Activated T-helper 1 cell treated with anti-CD3 and anti-CD28 coated beads, Interleukin-12 subunit alpha, Interleukin-12 subunit beta, Interleukin-2, Interleukin-4 antibody, amounts not matched to agents 30 ng/mL and 10 ng/mL and 1 ng/mL, durations not matched to agents 14 hours and 24 hours and 36 hours (primary cell): ENCODE measurements at places on chromosomes 3 and 15.

DNA sequence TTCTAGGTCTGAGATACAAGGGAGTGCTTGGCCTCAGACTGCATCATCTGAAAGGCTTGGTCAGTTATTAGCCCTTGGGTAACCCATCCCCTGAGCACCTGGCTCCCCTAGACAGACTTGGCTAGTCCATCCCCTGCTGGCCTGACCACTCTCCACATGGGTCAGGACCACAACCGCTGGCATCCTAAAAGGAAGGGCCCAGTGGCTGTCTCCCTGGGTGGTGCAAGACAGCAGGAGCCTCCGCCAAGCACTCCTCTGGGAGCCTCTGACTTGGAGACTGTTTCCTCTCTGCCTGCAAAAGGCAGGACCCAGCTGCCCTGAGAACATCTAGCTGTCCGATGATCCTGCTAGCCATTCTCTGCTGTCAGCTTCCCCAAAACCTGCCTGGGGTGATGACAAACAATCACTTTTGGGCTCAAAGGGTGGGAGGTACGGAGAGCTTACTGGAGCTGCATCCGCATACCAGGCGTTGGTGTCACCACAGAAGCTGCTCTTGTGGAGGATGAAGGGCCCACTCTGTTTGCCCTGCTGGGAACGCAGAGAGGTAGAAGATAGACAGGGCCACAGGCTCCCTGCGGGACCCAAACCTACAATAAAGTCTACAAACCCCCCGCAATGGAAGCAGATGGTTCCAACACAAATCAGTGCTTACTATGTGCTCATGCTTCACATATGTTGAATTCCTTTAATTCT lies 108.0 kb upstream of the PRR20G start:
- DNase-seq, result no peak

- no peak for DNase-seq
Measured at GRCh38 chr3:25883492-25883891, 93.6 kb downstream of the OXSM start.

DNA sequence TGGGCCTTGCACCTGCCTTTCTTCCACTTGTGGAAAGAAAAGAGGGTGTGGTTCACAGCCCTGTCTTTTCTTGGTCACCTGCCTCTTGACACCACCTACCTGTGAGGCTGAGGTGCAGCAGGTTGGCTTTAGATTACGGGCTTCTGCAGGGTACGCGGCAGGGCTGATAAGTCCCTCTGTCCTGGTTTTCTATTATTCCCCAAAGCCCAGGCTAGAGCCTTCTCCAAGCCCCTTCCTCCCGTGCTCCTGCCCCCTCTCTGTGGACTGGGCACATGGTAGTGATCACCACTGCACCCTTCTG lies 44.8 kb upstream of the HACD2 start:
- DNase-seq, result no peak

DNA sequence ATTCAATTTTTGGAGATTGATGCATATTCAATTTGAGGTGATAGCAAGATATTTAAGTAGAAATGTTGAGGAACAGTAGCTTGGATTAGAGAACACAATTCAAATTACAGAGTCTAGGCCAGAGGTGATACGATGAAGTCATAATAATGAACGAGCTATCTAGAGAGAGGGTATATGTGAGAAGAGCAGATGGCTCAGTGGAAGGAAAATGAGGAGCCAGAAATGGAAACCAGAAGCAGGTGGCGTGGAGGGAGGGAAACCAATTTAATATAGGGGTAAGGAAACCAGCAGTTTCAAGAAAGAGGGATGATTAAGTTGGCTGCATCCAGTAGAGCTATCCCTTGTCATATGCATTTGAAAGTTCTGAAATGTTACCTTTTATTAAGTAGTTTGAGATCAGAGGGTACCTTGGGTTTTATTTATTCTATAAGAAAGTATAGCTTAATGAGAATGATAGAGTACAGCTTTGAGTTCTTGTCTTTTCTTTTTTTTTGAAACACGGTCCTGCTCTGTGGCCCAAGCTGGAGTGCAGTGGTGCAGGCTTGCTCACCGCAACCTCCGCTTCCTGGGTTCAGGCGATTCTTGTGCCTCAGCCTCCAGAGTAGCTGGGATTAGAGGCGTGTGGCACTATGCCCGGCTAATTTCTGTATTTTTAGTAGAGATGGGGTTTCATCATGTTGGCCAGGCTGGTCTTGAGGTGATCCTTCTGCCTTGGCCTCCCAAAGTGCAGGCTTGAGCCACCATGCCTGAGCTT lies 22.1 kb downstream of the NCK1 start:
- DNase-seq, result no peak

DNA sequence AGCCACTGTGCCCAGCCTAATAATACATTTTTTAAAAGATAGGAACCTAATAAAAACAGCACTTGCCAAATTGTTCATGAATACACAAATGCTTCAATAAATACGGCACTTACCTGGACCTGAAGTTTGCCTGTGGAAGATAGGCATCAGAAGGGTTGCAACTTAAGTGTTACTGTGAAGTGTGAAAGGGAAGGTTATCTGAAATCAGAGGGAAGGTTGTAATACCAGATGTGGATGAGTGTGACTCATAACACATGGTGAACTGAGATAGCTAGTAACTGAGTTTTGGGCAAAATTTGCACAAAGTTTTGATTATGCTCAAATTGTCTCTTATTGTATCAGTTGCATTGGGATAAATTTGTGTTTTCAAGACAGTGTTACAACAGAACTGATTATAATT lies 68.0 kb downstream of the ATP11B start:
- DNase-seq, result no peak

GRCh38 chr3:1139071-1139470 lies 46.2 kb downstream of the CNTN6 start:
- DNase-seq, result no peak

DNA sequence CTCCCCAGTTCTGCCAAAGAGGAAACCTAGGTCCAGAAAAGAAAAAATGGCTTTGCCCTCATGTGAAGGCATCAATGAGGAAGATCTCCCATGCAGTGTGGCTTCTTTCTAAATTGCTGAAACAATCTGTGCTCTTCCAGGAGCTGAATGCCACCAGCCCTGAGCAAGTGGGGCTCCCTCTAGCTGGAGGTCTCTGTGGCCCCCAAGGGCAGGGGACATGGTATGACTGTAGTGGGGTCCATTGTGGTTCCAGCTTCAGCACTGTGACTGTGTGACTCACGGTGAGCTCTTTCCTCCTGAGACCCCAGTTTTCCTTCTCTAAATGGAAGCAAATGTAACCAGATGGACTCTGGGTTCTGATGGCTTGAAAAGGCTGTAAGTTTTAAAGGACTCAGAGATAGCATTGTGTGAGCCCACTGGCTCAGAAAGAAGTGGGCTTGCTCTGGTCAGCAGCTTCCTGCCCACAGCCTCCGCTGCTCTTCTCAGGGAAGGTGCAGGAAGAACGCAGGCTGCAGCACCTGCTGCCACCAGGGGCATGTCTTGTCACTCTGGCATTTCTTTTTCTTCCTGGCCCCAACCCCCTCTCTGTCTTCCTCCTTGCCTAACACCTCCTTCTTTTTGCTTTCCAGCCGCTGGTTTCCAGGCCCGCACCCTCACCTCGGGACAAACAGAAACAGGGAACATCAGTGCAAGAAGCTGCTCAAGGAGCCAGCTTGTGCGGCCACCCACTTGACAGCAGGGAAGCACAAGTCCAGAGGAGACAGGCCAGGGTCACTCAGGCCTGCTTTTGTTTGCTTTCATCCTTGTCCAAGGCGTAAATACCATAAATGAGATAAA lies 5.8 kb upstream of the CXCR6 start:
- DNase-seq, result no peak

GRCh38 chr15:85708402-85708941 lies 86.3 kb downstream of the KLHL25 start:
- DNase-seq, result no peak

GRCh38 chr3:111434941-111435622 lies 106.9 kb upstream of the CD96 start:
- no peak for DNase-seq

DNA sequence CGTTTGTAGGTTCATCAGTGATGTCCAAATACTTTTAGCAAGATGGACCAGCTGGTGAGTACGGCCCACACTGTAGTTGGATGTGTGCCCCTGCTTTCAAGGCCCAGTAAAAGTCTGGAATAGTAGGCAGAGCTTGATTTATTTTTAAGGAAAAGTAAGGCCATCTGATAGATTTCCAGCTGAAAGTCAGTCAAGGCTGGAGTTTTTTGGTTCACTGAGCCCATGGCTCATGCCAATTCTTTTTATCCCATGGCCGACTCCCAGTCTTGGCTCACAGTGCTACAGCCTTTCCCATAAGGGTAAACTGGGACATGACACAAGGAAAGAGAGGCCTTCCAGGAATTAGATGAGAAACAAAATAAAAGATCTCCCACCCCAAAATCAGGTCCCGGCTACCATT lies 13.5 kb downstream of the CCDC80 start:
- DNase-seq, result no peak

DNA sequence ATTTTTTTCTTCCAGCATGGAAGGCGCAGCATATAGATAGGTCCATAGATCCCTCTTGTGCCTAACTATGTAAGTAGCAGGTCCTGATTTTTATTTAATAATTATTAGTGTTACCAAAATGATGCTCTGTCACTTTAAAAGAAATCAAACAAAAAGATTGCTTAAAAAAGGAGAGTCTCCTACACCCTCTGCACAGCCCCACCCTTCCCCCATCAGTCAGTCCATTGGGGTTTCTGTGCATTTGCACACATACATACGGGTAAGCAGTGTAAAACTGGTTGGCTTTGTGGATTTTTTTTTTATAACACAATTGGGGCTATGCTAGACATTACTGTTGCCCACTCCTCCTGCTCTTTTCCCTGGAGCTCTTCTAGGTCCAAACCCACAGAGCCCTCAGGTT lies 7.0 kb upstream of the RPP14 start:
- no peak for DNase-seq

GRCh38 chr3:170010498-170010897 lies 27.3 kb upstream of the GPR160 start:
- no peak for DNase-seq

DNA sequence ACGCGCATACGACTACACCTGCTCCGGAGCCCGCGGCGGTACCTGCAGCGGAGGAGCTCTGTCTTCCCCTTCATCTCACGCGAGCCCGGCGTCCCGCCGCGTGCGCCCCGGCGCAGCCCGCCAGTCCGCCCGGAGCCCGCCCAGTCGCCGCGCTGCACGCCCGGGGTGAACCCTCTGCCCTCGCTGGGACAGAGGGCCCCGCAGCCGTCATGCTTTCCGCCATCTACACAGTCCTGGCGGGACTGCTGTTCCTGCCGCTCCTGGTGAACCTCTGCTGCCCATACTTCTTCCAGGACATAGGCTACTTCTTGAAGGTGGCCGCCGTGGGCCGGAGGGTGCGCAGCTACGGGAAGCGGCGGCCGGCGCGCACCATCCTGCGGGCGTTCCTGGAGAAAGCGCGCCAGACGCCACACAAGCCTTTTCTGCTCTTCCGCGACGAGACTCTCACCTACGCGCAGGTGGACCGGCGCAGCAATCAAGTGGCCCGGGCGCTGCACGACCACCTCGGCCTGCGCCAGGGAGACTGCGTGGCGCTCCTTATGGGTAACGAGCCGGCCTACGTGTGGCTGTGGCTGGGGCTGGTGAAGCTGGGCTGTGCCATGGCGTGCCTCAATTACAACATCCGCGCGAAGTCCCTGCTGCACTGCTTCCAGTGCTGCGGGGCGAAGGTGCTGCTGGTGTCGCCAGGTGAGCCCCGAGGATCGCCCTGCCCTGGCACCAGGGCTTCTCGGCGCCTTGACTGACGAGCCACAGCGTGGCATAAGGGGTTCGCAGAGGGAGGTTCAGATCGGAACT lies 420 bp downstream of the SLC27A2 start:
- DNase-seq, result peak; percentile 53

DNA sequence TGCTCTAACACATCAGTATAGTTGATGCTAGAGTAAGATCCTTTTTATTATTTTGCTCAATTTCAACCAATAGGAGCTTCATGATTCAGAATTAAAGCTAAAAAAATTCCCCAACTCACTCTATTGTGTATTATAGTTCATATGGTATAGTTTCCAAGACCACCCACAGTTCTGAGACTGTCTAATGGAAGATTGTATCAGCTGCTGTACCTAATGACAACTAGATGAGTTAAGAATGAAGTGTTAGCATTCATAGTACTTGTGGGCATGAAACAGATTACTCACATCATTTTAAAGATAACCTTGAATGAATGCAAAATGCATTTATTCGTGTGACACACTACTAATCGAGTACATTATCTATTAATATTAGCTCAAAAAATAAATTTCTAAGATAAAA lies 289.9 kb upstream of the ATP11B start:
- DNase-seq, result no peak

- DNase-seq, result no peak
Measured at GRCh38 chr3:196145468-196146262, 63.8 kb upstream of the TFRC start.
